ENCODE measurements at places on chromosomes 5 and 9.

DNA sequence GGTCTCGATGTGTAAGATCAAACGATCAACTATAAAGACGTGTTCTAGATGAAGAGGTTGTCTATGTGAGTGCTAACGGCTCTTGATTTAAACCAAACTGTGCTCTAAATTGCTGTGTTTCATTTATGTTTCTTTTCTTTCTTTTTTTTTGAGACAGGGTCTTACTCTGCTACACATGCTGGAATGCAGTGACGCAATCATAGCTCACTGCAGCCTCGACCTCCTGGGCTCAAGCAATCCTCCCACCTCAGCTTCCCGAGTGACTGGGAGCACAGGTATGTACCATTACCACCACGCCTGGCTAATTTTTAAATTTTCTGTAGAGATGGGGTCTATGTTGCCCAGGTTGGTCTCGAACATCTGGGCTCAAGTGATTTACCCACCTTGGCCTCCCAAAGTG lies 24.0 kb upstream of the RNF130 start:
- DNase-seq, result no peak

DNA sequence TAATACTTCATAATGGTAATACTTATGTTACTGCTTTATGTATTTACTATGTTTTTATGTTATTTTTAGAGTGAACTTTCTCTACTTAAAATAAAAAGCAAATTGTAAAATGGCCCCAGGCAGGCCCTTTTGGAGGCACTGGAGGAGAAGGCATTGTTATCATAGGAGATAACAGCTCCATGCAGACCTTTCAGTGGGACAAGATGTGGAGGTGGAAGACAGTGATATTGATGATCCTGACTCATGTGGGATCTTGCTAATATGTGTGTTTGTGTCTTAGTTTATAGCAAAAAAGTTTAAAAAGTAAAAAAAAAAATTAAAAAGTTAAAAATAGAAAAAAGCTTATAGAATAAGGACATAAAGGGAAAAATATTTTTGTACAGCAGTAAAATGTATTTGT lies 74.5 kb downstream of the IQGAP2 start:
- DNase-seq, result no peak

DNA sequence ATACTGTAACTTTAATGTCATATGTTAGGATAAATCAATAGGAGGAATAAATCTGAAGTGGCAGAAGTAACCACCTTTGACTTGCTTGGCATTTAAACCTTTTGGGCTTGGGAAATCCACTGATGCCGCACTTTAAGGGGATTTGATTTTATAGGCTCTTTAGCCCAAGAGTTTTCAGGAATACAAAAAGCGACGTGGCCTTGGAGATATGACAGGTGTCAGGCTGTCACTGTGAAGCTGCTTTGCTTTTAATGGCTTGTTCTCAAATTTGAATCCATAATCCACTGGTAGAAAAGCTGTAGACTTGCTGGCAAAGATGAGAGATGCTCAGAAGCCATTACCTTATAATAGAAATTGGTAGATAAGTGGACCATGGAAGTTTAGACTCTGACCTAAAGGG lies 71.6 kb downstream of the GABRG2 start:
- no peak for DNase-seq

DNA sequence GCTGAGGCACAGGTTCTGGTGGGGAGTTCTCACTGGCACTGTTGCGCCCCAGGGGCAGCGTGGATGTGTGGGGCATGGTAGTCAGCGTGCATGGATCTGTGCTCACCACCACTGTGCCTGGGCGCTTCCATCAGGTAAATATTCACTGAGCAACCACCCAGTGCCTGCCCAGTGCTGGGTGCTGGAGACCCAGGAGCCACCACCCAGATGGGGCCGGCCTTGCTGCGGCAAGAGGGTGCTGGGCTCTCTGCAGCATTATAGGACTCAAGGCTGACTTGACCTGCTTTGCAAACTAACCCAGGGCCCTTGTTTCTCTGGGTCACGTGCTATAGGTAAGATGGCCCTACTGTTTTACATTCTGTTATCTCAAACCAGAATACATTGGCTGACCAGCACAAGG lies 60.5 kb downstream of the DAP start:
- DNase-seq, result no peak

DNA sequence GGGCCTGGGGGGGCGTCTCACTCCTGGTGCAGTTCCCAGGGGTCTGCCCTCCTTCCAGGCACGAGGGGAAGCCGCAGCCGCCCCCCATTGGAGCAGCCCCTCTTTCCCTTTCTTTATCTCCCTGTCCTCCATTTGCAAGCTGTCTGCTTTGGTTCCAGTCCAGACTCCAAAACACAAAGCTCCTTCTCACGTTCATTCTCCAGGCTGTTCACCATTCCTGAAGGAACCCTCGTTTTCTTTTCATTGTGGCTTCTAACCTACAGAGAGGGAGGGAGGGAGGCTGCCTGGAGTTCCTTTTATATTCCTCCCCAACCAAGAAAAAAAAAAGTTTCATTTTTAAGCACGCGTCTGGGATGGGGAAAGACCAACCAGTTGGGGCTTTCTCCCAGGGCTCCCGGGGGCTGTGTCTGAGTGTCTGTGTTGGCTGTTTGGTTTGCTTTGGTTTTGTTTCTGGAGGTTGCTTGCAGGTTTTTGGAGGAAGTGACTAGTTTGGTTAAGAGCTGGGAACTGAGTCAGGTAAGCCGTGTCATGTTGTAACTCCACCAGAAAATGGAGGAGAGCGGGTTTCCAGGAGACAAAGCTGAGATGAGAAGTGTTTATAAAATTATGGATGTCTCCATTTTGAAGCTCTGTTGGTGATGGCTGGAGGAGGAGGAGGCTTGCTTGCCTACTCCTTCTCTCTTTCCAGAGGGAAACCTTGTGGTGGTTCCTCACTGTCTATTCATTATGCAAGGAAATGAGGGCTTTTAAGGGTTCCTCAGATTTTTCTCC lies 1.6 kb downstream of the ZNF462 start:
- no peak for DNase-seq

DNA sequence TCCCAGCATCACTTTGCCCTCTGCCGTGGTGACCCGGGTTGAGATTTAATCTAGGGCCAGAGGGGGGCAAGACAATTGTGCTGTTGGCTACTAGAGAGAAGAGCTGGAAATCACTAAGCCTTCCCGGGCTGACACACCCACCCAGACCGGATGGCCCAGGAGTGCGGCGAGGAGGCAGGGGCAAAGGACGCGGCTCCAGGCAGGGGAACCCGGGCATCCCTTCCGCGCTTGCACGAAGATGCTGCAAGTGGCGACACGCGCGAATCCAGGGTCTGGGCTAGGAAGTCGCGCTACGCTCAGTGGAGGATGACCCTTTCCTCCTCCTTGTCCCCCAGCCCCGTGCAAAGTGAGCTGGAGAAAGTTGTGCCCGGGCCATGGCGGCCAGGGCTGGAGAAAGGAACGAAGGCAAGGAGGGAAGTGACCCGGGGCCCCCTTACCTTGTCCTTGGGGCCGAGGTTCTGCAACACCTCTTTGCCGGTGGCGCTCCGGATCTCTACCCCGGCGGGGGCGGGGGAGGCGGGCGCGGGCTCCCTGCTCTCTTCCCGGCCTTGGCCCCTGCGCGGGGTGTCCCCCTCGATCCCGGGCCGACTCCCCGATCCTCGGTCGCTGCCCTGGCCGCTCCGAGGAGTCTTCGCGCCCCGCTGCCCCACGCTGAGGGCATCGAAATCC lies 693 bp downstream of the DPYSL3 start:
- no peak for DNase-seq

DNA sequence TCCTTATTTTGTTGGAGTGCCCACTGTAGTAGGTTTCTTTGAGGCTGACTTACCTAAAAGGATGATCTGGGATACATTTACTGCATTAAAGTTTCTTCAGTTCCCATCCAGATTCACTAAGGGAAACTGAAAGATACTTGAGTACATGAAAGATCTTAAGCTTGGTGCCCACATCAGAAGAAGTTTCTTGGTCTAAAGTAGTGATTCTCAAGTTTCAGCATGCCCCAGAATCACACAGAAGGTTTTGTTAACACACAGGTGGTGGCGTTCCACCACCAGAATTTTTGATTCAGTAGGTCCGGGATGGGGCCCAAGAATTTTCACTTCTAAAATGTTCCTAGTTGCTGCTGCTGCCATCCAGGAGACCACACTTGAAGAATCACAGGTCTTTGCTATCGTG lies 171.0 kb downstream of the ZNF462 start:
- DNase-seq, result no peak

- no peak for DNase-seq
Measured at GRCh38 chr5:19531374-19531952, 456.5 kb downstream of the CDH18 start.

DNA sequence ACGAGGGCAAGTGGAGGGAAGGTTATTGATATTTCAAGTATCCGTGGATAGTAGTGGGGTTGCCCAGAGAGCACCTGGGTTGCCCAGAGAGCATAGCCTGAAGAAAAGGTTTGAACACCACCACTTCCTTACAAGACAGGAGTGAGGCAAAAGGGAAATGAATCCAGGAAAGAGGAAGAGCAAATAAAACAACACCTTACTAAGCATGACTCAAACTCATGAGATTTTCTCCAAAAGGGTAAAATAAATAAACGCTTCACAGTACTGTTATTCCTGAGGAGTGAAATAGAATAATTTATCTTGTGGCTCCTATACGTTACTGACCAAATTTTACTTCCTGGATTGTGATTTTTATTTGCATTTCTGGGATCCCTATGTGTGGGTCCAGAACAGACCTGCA lies 65.2 kb upstream of the PTPRD start:
- no peak for DNase-seq

- no peak for DNase-seq
Measured at GRCh38 chr5:63089147-63089546, 510.5 kb downstream of the LRRC70 start.

GRCh38 chr9:131518553-131518952 lies 12.5 kb downstream of the UCK1 start:
- DNase-seq, result no peak

GRCh38 chr5:119336845-119337580 lies 18.8 kb upstream of the TNFAIP8 start:
- DNase-seq, result no peak

- DNase-seq, result no peak
Measured at GRCh38 chr5:54993318-54993717, 7.9 kb upstream of the ESM1 start.

DNA sequence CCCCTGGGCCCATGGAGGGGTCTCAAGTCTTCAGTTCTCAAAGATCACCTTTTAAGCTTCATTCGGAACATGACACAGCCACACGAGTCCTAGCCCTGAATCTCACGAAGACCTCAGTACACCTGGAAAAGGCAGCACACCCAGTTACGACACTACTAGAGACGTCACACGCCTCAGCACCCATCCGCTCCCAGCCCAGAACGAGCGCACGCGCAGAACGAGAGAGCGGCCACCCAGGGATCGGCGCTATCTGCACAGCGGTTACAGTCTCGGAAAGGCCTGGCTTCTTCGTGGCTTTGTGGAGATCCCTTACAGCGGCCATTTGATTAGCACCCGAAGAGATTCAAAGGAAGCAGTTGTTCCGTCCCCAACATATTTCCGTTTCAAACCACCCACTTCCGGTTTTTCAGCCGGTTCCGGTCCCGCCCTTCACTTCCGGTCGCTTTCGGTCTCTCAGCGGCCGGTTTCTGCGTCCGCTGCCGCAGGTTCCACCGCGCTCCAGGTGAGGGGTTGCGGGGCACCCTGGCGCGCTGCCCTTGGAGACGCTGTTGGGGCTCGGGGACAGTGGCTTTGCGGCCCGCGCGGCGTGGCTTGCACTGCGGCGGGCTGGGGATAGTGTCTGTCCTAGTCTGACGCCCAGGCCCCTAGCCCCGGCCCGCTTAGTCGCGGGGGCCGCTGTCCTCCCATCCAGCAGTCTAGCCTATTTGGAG lies at the start of gene UBLCP1:
Gene UBLCP1, plus strand, starts transcription at position 432 of the 710 bp plus-strand sequence. CDS start 5,626 bp downstream, outside the sequence.
- peak; percentile 77 for DNase-seq

DNA sequence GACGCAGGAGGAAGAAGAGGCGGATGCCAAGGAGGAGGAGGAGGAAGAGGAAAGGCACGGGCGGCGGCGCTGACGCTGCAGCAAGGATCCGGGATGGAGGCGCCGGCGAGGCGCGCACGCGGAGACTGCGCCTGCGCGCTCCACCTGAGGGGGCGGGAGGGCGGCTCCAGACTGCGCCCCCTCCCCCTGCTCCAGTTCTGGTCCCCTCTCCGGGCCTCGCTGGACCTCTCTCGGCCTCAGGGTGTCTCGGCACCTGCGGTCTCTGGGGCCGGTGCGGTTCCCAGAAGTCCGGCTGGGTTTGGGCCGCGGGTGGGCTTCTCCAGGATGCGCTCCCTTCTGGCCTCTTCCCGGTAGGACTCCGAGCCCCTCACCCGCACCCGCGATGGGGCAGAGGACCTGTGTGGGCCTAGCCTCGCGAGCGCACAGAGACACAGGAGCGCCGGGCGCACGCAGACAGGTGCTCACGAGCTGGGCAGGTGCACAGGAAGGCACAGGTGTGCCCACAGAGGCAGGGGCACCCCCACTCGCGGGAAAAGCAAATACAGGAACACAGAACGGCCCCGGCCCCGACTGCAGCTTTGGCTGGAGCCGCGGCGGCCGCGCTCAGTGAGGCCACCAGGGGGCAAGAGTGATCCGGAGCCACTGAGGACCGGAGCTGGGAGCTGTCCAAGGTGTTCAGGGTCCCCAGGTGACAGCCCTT lies at the start of gene NPDC1:
Gene NPDC1, minus strand, starts transcription at position 90 of the 700 bp plus-strand sequence. CDS start 188 bp downstream, outside the sequence.
- peak; percentile 29 for DNase-seq

GRCh38 chr5:169647566-169647965 lies 10.5 kb downstream of the DOCK2 start:
- no peak for DNase-seq

- no peak for DNase-seq
Measured at GRCh38 chr5:33311893-33312292, 128.9 kb upstream of the TARS1 start.

DNA sequence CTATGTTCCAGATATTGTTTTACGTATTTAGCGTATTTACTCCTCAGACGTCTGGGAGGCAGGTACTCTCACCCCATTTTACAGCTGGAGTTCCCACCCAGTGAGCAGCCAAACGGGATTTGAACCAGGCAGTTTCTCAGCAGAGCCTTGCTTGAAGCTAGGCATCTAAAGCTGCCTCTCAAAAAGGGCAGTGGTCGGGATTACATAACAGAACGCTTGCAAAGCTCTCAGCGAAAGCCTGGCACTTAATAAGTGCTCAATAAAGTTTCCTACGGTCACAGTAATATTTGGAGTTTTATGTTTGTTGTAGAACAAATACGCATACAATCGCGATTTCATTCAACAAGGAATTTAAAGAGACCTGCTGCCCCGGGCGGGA lies 286 bp upstream of the BSPRY start:
- no peak for DNase-seq

GRCh38 chr9:101235105-101235866 lies 149.5 kb downstream of the BAAT start:
- DNase-seq, result no peak

GRCh38 chr9:70130266-70130665 lies 86.6 kb downstream of the MAMDC2 start:
- DNase-seq, result no peak

DNA sequence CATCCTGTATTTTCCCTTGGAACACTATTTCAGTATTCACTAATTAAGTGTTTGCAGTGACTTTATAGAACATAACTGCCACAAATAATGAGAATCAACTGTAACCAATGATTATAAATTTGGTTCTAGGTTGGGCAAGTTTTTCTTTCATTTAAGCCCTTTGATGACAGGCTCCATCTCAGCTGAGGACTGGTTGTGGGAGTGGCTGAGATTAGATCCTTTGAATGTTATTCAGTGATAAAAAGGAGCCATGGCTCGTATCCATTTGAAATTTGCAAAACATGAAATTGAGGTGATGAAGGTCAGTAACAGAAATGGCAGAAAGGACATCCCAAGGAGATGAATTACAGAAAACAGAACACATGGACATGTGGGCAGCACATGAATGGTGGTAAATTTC lies 138.1 kb upstream of the PCA3 start:
- no peak for DNase-seq
